ENCODE measurements at places on chromosomes 13 and 19.

- DNase-seq, result no peak
Observed at GRCh38 chr19:43124360-43124759, 41.9 kb upstream of the PSG2 start.

- no peak for DNase-seq
Observed at GRCh38 chr19:54574527-54575056, 1.0 kb downstream of the LILRA2 start.

- DNase-seq, result peak; percentile 50
Observed at GRCh38 chr13:23899555-23899954, 2.3 kb upstream of the C1QTNF9B start.

DNA sequence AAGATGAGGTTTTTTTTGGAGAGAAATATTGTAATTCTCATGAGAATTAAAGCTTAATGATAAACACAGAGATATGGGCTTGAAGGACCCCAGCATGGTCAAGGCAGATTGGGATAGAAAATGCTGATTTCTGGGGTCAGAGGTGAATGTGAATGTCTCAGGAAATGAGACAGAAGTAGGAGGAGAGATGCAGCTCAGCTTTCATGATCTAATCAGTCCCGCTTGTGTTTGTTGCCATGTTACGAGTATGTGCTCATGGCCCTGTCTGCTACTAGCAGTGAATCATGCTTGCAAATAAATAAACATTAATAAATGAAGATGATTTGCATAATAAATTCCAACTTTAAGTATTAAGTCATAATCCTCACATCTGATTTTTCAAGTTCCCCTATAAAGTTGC lies 23.0 kb upstream of the NDFIP2 start:
- DNase-seq, result no peak

- DNase-seq, result no peak
Observed at GRCh38 chr13:25111585-25111956, 15.6 kb downstream of the PABPC3 start.

DNA sequence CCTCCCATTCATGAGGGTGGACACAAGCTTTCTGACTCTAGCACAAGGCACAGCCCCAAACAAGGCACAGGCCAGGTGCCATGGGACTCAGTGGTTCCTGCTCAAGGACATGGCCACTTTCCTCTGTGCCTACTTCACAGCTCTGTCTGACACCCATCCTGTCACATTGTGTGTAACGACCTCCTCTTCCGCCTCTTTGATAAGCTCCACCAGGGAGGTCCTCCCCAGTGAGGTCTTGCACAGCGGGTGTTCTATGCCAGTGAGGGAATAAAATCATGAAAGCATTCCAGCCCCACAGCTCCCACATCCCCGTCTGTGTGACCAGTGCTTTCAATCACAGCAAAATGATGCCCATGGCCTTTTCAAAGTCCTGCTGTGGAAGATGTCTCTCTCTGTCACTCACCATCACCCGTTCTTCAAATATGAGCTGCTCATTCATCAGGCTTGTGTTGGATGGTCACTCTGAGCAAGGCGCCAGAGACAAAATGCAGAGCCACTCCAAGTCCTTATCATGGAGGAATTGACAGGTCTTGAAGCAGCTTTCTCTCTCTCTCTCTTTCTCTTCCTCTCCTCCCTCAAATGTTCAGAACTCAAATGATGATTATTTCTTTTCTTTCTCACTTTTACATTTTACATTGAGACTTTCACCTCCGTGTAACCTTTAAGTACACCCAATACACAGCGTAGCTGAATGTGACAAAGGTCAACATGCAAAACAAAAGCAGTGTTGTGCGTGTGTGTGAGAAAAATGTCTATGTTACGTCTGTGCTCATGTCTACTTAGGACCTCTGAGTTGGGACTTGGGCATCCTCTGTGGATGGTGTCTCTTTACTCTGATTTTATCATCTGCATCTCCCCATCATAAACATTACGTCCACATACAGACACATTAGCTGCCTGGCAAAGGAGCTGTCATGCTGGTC lies 8.0 kb upstream of the SPATA13 start:
- DNase-seq, result no peak

GRCh38 chr19:1736927-1737326 lies 16.4 kb upstream of the ONECUT3 start:
- DNase-seq, result no peak

GRCh38 chr19:28737021-28737895 lies 475.7 kb downstream of the UQCRFS1 start:
- peak; percentile 20 for DNase-seq

All from hematopoietic multipotent progenitor cell treated with erythropoietin and hydrocortisone succinate and interleukin-3 and kit ligand, for 8 days (in vitro differentiated cells).